ENCODE measurements at places on chromosomes 5 and 9.

DNA sequence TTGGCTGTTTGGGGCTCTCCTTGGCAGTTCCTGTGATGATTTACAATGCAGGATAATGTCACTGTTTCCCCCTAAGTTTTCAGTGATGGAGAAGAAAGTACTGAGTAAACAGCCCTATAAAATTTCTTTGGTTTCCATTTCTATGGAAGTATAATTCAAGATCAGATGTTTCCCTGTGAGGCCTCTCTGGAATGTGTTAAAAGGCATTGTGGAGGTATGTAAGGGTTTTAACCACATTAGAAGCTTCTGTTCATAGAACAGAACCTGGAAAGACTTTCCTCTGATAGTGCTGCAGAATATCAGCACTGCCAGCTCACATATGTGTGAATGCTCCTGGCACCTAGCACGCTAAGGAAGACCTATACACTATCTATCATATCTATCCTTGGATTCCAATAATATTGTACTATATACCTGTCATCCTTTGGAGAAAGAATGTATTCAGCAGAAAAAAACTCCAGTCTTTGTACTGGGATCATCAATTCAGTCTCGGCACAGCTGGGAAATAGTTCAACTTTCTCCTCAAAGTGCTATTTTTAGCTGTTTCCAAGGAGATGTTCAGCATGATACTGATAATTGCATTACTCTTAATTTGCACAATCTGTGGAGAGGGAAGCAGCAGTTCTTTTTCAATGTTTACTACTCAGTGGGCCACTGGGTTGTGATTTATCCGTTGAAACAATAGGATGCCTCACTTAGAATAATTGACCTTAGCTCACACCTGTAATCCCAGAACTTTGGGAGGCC lies 21.9 kb downstream of the TTC1 start:
- no peak for DNase-seq

GRCh38 chr5:150521939-150522503 lies 14.1 kb downstream of the NDST1 start:
- no peak for DNase-seq

- no peak for DNase-seq
Measured at GRCh38 chr5:71651579-71651978, 64.4 kb downstream of the MCCC2 start.

GRCh38 chr9:101528015-101528414 lies 5.6 kb upstream of the RNF20 start:
- DNase-seq, result no peak

- no peak for DNase-seq
Measured at GRCh38 chr5:160213537-160213936, 15.8 kb upstream of the FABP6 start.

DNA sequence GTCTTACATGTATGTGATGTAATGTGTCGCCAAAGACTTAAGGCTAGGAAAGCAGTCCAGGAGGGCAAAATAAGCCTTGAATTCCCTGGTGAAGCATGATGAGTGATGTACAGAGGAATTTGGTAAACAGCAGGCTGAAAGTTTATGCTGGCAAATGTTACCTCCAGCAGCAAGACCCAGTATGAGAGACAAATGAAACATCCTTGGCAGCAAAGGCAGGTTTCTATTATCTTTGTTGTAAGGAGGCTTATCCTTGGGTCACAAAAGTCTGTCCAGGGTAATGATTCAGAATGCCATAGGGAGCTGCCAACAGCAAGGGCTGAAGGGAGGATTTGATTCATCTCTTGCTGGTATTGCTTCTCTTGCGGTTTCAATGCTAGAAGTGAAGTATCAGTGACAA lies 75.9 kb upstream of the HTR4 start:
- DNase-seq, result no peak

GRCh38 chr5:112865128-112865527 lies 4.0 kb downstream of the SRP19 start:
- no peak for DNase-seq

- no peak for DNase-seq
Measured at GRCh38 chr5:3325201-3325971, 270.2 kb upstream of the IRX1 start.

DNA sequence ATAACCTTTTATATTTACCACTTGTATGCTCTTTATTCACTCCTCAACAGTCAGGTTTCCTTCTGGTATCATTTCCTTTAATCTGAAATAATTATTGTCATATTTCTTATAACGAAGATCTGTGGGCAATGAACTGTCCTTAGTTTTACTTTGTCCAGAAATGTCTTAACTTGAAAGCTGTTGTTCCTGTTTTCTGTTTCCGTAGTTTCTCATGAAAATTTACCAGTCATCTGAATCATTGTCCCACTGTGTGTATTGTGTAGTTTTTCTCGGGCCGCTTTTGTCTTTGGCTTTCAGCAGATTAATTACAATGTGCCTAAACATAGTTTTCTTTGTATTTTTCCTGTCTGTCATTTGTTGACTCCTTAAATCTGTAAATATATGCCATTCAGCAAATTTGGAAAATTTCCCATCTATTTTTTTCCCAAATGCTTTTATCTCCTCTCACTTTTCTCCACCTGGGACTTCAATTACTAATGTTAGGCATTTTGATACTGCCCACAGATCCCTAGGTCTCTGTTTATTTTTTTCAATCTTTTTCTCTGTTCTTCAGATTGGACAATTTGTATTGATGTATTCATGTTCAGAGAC lies 74.9 kb downstream of the PDE8B start:
- no peak for DNase-seq

- DNase-seq, result no peak
Measured at GRCh38 chr5:148060309-148060708, 3.5 kb upstream of the SPINK5 start.

- no peak for DNase-seq
Measured at GRCh38 chr5:78628270-78628992, 20.1 kb downstream of the LHFPL2 start.

GRCh38 chr9:34985311-34985899 lies 4.1 kb upstream of the DNAJB5 start:
- no peak for DNase-seq

- DNase-seq, result no peak
Measured at GRCh38 chr9:77806741-77807140, 158.6 kb upstream of the GNA14 start.

GRCh38 chr5:893711-894110 lies 1.0 kb downstream of the TRIP13 start:
- DNase-seq, result no peak

DNA sequence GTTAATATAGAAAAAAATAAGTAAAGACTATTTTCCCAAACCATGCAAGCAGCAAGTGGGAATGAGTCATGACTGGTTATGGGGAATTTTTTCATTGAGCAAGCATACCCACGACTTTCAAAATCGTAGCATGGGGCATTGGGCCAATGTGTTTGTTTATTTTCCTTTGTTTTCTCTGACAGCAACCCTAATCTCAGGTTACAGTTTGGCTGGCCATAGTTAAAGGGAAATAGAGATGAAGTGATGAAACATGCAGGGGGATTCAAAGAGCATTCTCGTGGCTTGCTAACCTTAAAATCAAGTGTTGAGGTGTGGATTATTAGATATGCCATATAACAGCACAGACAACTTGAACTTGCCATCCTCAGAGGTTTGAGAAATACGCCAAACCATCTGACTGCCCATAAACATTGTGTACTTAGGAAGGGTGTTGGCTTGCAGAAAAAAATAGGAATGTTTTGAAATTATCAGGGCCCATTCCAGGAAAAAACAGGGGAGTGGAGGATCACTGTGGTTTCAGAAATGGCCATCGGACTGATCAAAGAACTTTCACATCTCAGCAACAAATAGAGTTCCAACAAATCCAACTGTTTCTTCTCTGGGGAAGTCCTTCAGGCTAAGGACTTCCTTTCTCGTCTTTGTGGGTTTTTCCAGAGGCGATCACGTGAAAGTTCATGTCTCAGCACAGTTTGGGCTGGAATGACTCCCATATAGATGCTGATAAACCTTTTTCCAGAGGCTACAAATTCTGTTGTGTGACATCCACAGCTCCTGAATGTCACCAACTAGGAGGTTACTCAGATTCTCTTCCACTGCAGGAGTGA lies 259.1 kb downstream of the SYK start:
- DNase-seq, result no peak

DNA sequence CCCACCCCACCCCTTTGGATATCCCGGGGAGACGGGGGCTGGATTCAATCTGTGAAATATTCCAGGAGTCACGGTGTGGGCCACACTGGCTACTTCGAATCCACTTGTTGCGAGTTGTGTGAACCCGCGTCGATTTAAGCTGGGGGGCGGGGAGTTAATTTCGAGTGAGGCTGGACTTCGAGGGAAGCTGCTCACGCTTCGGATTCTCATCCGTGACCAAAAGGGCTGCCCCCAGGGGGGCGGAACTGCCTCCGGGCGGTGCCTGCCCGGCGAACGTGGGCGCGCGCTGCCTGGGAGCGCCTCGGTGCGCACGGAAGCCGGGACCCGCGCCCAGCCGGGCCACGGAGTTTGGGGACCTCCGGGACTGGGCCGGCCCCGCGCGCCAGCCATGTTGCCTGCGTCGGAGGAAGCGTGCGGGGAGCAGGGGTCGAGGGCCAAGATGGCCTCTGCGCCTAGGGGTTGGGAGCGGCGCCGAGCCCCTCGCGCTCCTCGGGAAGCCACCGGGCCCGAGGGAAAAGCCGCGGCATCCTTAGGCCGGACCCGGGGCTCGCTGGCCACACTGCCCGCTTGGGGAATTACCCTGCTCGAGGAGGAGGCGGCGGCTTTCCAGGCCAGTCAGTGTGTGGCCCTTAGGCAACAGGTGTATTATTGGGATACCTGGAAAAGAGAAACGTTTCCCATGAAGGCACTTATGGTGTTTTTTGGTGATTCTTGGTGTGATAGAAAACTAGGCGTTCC lies 975 bp downstream of the OCLN start:
- DNase-seq, result no peak

DNA sequence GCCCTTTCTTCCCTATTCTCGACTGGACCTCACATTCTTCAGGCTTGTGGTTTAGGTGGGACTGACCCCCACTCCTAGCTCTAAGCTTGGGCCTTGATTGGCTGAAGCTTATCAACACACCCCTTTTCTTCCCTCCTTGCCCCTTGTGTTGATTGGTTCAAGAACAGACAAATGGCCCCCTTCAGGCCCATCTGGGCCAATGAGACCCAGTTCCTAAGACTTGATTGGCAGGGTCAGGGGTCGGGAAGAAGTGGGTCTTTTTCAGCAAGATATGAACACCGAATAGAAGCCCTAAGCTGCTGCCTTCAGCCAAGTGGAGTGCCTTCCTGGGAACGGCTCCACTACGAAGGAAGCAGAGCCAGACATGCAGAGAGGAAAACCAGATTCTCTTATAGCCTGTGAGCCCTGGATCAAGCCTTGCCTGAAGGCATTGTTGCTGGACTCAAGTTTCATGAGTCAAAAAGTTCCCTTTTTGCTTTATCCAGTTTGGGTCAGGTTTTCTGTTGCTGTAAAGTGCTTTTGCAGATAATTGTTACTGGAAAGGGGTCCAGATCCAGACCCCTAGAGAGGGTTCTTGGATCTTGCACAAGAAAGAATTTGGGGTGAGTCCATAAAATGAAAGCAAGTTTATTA lies 22.4 kb upstream of the NCS1 start:
- DNase-seq, result no peak

DNA sequence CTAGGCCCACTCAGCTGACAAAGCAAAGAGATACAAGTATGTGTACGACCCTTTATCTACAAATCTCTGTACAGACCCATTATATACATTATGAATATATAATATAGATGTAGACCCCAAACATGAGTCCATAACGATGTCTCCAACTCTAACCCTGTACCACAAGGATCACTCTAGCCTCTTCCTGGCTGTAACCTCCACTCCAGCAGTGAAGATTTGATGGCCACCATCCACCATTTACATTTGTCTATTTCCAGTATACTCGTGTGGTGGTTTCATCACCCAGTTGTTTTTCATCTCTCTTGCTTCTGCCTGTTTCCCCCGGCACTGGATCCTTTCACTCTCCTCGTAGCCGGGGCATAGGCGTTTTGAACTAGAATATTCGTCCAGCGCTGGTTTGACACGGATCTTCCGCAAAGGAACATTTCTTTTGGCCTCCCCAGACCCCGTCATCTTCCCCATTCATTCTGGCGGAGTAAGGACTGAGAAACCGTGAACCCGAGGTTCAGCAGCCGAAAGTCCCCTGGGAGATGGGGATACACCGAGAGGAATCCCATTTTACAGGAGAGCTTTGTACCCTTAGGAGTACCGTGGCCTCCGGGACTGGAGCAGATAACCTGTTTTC lies 828 bp upstream of the TRIO start:
- no peak for DNase-seq

DNA sequence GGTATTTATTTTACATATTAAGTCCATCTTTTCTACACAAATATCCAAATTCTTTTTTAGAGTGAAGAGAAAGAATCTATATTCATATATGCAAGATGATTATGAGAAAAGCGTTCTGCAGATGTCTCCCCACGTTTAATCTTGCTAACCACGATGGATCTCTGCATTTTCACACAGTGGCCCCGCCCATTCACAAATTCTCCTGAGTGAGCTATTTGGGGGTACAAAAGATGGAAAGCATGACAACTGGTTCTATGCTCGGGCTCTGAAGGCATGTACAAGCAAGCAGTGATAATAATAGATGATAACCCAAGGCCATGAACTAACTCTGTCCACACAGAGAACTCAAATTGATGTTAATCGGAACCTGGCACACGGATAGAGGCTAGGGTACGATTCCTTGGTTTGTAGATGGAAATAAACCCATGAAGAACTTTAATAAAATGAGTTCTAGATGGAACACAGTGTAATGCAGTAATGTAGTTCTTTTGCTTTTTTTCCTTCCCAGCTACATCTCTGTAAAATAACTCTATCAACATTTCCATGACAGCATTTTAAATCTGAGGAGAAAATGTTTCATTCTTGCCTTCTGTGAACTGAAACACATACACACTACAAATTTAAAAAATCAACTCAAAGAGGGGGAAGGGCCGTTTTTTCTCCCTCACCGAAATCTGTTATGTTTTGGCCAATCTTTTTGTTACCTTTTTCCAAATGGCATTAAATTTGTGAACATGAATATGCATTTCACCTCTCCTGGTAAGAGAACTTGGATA lies 851.7 kb upstream of the DMAC1 start:
- no peak for DNase-seq

GRCh38 chr9:126009047-126009446 lies 261.9 kb downstream of the PBX3 start:
- DNase-seq, result no peak

DNA sequence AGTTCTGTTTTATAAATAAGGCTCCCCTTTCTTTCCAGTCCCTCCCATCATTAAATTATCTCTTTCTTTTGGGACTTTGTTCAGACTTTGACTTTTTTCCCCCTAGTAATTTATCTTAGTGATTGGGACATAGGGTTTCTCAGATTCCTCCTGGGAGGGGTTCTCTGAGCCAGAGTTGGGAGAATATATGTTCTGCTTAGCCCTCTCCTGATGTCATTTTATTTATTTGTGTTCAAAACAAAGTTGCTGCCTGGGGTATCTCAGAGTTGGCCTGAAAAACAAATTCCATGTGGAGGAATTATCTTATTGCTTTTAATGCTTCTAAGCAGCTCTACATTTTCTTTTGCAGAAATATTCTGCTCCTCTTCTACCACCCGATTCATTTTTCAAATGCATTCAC lies 211.0 kb downstream of the PCSK5 start:
- DNase-seq, result no peak

DNA sequence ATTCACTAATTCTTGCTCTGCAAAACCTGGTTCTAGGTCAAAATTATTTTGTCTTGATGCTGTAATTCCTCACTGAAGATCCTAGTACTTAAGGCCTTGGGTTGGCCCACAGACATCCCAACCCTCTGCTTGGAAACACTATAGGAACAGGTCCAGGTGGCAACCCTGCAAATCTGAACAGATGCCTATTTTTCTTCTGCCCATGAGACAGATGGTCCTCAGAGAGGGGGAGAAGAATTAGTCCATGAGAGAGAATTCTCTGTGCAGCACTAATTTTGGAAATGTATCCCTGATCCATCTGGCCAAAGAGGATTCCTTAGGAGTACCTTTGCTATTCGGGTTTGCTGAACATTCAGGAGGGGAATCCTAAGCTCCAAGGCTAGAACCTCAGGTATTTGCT lies 156.3 kb downstream of the ELAVL2 start:
- no peak for DNase-seq

Measured in stimulated activated CD4-positive, alpha-beta T cell treated with anti-CD3 and anti-CD28 coated beads, Interleukin-1b, Interleukin-23, amount 100 ng/mL, for 1 hour (primary cell).